NCI-H460 (cell line): ENCODE measurements at places on chromosomes 3 and 15. TPM values are rescaled to one million over a fixed set of nuclear protein-coding genes. Genes with fewer than 3 reads are reported as not detected.

The PSTPIP1 gene
- total RNA-seq, result not detected in 2 replicates

The PEX5L gene
- total RNA-seq, result 0.02 TPM in 1 of 2 replicates, not detected in the other

The SAMMSON gene
- total RNA-seq, result 0.22 TPM in 1 of 2 replicates, not detected in the other

The P2RY1 gene
- total RNA-seq, result 2.2 and 3.7 TPM in 2 replicates

The GOLGA8S gene
- not detected in 2 replicates for total RNA-seq

The ACAN gene
- total RNA-seq, result not detected in 2 replicates

The FRMD5 gene
- not detected in 2 replicates for total RNA-seq

The DBR1 gene
- 14.0 and 14.8 TPM in 2 replicates for total RNA-seq

- no peak for DNase-seq
Observed at GRCh38 chr15:83199288-83199687, 8.3 kb downstream of the HDGFL3 start.

GRCh38 chr3:106255870-106256248 lies 387.0 kb upstream of the CBLB start:
- no peak for DNase-seq

GRCh38 chr3:185215873-185216606 lies 37.8 kb downstream of the EHHADH start:
- peak; percentile 1 for DNase-seq

DNA sequence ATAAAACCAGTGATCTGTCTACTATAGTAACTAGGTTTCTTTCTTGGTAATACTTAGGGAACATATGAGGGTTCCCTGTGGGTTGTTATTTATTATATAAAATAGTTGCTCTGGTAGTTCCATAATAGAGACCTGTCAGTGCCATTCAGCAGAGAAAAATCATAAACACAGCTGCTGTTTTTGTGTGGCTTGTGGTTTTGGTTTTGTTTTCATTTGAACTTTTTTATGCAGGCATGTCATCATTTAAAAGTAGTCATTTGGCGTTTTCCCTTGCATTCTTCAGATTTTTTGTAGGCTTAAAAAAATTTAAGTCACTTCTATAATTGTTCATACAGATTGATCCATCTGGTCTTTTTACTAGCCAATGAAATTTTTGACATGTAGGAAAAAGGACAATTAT lies 47.9 kb downstream of the PIK3CA start:
- no peak for DNase-seq
